ENCODE measurements at places on chromosomes 16 and 17.

GRCh38 chr17:71441098-71441497 is 679.7 kb upstream of the SOX9 start:
- DNase-seq = no peak

- DNase-seq = no peak
Measured at GRCh38 chr16:84295203-84295860, 654 bp downstream of the WFDC1 start.

DNA sequence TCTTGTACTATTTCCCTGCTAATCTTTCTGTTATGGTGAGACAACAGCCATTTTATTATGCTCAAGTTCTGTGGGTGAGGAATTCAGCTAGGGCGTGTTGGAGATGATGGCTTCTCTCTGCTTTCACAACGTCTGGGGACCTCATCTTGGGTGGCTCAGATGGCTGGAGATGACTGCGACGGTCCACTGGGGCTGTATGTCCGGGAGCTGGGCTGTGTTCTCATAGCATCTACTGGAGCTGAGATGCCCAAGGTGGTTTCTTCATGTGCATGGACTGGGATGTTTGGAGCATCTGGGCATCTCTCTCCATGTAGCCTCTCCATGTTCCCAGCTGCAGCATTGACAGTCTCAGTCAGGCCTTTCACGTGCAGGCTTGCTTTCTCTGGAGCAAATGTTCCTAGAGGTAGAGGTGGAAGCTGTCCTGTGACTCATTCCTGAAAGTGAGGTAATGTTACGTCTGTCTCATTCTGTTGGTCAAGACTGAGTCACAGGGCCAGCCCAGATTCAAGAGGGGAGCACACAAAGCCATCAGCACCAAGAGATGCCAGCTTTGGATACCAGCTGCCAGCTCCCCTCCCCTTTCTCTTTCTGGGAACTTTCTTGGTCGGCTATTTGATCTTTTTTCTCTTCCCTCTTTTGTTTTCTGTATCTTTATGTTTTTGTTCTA is 96.2 kb downstream of the RAP1GAP2 start:
- DNase-seq = no peak

DNA sequence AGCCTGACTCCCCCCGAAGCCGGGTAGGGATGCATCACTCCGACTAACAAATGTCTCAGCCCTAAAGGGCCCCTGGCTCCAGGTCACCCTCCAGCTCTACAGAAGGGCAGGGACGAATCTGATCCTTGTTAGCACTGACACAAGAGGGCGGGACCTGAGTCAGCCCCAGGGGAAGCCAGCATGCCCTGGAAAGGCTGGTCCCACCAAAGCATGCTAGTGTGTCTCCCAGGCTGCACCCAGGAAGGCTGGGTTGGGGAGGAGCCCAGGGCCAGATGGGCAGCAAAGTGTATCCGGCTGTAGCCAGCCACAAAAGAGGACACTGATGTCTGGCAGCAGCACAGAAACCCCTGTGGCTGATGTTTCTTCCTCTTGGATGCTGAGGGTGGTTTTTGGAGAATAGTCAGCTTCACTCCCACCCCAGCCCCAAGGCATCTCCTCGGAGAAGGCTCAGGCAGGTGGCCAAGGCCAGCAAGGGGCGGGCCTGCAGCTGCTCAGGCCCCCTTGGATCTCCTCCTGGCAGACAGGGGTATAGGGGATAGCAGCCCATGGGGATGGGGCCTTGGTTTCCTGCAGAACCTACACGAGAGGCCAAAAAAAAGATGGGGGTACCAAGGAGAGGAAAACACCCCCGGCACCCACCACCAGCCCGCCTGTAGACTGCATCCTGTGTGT is 11.0 kb downstream of the NATD1 start:
- no peak for DNase-seq

DNA sequence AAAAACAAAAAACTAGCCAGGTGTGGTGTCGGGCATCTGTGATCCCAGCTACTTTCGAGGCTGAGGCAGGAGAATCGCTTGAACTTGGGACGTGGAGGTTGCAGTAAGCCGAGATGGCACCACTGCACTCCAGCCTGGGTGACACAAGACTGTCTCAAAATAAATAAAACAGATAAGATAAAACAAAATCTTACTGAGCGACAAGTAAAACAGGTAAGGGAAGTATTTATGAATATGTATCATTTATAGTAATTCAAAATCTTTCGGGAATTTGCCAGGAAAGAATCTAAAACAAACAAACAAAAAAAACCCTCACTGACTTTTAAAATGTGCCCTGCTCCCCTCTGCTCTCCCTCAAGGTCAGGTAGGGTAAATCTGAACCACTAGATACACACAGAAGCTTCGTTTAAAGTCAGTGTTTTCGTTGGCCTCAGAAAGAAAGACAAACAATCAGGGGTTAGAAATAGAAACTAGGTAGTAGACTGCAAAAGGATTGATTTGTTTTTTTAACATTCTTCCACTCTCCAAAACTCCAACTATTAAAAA is 2.1 kb downstream of the PRPSAP1 start:
- DNase-seq = no peak

- DNase-seq = no peak
Measured at GRCh38 chr16:80263848-80264694, 276.7 kb upstream of the DYNLRB2 start.

DNA sequence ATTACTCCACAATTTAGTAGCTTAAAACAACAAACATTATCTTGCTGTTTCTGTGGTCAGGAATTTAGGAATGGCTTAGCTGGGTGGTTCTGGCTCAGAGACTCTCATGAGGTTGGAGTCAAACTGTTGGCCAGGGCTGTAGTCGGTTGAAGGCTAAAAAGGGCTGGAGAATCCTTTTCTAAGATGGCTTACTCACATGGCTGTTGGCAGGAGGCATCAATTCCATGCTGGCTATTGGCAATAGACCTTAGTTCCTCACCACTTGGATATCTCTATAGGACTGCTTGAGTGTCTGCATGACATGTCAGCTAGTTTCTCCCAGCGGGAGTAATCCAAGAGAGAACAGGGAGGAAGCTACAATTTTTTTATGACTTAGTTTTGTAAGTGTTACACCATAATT is 6.6 kb upstream of the EFCAB13 start:
- DNase-seq = no peak

Data from GM12892 (cell line).